ENCODE measurements at places on chromosomes 7 and 10.
A peak's percentile ranks its signal among the peaks of the same experiment; 100 is the strongest.

DNA sequence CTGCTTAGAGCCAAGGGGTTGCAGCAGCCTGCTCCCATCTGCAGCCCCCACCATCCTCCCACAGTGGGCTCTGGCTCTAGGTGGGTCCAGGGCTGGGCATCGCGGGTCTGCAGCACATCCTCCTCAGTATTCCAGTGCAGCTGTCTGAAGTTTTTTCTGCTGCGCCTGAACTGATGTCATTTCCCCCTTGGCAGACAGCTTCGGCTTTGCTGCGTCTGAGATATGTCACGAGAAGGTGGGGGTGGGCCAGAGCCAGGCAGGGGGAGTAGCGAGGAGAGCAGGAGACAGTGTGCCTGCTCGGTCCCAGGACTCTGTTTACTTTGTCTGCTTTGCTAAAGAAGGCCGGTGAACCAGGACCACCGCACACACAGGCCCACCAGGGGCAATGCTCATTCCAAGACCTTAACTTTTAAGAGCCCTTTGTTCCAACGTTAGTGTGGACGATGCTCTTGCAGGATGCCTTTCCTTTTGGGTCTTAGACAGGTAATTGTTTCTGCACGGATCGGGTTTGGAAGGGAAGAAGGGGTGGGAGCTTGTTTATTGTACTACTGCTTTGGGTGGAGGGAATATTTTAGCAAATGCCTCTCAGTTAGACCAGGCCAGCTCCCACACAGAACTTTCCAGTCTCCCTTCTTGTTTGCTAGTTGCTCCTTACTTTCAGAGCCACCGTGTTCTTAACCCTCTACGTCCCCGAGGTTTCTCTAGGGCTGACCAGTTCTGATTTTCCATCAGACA is 32.4 kb downstream of the WBP1L start:
- DNase-seq = no peak

GRCh38 chr10:117425974-117426566 is 50.8 kb upstream of the PDZD8 start:
- no peak for DNase-seq

GRCh38 chr7:142754681-142755575 is 5.7 kb downstream of the PRSS1 start:
- no peak for DNase-seq

DNA sequence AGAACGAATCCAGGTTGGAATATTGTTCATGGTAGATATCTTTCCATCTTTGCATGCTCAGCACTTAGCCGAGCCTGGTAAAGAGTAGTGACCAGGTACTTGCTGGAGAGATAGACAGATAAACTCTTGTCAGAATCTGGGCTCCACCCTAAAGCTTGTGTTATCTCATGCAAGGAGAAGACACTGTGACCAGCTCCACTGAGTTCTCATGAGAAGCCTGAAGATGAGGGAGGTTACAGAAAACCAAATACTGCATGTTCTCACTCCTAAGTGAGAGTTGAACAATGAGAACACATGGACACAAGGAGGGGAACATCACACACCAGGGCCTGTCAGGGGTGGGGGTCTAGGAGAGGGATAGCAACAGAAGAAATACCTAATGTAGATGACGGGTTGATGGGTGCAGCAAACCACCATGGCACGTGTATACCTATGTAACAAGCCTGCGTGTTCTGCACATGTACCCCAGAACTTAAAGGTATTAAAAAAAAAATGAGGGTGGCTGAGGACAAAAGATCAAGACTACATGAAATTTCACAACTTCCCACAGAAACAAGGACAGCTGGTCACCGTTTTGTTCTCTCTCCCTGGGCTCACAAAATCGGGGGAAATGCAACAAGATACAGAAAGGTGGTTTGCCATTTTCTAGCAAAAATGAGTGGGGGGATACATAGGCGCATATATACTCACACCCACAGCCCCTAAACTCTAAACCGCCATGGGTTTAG is 17.4 kb downstream of the DLG5 start:
- DNase-seq = no peak

- DNase-seq = no peak
These were observed 239.5 kb downstream of the PLXNA4 start for GRCh38 chr7:132336797-132337196.

DNA sequence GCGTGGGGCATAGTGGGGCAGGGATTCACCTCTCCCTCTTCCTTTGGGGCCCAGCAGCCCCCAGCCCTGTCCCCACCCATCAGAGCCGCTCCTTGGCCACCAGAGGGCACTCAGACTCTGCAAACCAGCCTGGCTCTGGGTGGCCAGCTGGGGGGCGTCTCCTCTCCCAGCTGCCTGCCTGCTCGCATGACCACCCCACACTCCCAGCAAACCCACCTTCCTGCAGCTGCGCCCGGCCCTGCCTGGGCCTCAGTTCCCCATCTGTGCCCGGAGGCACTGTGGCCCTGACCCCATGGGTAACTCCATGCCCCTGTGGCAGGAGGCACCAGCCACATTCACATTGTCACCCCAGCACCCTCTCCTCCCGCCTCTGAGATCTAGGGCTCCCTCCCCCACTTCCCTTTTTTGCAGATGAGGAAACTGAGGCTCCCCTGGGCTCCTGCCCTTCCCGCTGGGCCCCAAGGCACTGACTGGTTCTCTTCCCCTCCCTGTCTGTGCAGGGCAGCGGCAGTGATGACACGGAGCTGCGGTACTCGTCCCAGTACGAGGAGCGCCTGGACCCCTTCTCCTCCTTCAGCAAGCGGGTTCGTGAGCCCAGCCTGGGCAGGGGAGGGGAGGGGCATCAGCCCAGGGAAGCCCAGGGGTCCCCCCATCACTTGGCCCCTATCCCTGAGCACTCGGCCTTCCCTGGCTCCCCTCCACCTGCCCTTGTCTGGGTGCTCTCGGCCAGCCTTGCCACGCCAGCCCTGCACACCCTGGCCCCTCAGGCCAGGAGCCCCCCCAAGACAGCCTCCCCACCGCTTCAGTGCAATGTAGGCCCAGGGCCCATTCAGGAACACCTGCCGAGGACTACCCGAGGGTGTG is 6.9 kb upstream of the SH2B2 start:
- DNase-seq = no peak

DNA sequence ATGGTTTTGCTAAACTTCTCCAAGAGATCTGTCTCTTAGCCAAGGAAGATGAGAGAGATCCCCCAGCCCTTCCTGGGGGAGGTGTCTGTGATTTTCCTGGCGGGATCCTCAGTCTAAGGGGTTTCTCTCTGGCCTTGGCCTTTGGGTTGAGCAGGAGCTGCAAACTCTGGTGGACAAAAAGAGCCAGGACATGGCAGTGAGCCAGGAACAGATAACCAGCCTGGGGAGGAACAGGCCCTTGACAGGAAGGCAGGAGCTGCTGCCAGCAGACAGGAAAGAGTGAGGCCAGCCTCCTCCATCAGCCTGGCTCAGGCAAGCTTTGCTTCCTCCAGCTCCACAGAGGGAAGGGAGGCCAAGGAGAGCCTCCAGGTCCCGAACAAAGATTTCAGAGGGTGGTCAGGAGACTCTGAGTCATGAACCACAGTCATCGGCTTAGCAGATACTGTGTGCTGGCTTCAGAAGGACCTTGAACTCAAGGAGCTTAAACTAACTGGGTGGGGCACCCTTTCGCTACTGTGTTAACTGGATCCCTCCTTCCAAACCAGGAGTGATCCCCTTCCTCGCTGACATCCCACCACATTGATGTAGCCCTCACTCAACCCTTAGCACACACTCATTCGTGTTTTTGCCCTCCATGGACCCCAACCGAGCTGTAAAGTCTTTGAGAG is 34.7 kb downstream of the DDIT4 start:
- DNase-seq = no peak

DNA sequence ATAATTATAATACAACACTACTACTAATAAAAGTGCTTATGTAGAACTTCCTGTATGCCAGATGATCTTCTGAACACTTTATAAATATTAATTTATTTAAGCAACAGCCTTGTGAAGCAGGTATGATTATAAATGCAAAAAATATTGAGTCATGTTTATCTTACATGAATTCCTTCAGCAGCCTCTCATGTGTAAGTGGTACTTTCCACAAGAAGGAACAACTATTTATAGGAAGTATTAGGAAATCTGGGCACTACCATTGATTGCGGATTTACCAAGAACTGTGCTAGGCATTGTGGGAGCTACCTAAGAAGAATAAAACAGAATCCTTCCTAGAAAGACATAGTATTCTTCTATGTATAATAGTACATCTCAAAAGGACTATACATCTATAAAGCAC is 10.7 kb upstream of the STEAP4 start:
- DNase-seq = no peak

DNA sequence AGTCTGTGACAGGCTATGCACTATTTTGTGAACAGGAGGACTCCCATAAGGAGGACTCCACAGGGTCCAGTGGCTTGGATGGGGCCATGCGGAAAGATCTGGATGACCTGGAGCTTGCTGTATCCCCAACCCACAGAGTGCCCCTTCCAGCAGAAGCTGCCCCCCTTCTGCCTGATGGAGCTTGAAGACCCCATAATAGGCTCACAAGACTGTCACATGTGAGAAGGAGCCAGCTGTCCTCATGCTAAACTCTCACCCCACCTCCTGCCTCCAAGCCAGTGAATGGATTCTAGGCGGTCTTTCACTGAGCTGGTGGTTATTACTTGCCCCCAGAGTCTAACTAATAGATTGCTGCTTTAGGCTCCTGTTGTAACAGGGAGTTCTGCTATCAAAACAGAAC is 79.1 kb downstream of the XRCC2 start:
- no peak for DNase-seq

DNA sequence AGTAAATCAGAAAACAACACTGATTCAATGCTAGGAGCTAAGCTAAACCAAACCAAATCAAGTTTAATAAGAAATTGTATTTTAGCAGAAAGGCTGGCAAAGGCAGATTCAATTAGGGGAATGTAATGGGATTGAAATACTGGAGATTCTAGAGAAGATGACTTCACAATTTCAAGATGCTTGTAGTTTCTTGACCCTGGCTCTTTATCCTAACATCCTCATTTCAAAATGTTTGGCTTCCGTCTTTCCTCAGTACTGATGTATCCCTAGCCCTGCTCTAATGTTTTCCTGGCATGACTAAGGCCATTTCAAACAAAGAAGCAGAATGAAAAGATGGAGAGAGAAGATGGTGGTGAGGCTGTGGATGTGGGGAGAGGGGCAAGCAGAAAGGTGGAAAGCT is 2.7 kb upstream of the JCAD start:
- no peak for DNase-seq

GRCh38 chr10:70478191-70479164 is at the start of gene PALD1:
PALD1 (plus strand) TSS chr10:70478767; CDS start chr10:70525952, 47,185 bp downstream.
- DNase-seq = peak; percentile 58

DNA sequence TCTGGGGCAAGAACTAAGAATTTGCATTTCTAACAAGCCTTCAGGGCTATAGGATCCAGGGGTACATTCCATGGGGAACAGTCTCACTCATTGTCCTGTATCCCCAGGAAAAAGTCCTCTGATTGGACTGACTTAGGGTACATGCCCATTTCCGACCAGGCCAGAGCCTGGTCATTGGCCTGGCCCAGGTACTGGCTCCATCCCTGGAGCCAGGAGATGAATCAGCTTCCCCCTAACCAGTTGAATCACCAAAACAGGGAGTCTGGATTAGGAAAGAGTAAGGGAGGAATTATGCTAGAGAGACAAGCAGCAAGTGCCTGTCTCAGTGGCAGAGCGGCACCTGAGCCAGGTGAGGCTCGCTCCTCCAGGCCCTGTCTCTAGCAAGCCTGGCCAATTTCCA is 137.5 kb downstream of the FGFR2 start:
- DNase-seq = no peak

DNA sequence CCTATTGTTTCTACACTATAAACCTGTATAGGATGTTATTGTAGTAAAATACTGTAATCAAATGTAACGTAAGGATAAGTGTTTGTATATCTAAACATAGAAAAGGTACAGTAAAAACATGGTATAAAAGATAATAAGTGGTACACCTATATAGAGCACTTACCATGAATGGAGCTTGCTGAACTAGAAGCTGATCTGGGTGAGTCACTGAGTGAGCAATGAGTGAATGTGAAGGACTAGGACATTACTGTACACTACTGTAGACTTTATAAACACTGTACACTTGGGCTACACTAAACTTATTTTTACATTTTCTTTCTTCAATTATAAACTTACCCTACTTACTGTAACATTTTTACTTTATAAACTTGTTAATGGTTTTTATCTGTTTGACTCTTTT is 732.9 kb upstream of the LRRN3 start:
- DNase-seq = no peak

GRCh38 chr7:75024922-75025321 is 48.7 kb downstream of the RCC1L start:
- no peak for DNase-seq

GRCh38 chr10:127447197-127447596 is 101.9 kb upstream of the NPS start:
- DNase-seq = no peak

- DNase-seq = no peak
These were observed 188.7 kb downstream of the DNAJB6 start for GRCh38 chr7:157525491-157525915.

DNA sequence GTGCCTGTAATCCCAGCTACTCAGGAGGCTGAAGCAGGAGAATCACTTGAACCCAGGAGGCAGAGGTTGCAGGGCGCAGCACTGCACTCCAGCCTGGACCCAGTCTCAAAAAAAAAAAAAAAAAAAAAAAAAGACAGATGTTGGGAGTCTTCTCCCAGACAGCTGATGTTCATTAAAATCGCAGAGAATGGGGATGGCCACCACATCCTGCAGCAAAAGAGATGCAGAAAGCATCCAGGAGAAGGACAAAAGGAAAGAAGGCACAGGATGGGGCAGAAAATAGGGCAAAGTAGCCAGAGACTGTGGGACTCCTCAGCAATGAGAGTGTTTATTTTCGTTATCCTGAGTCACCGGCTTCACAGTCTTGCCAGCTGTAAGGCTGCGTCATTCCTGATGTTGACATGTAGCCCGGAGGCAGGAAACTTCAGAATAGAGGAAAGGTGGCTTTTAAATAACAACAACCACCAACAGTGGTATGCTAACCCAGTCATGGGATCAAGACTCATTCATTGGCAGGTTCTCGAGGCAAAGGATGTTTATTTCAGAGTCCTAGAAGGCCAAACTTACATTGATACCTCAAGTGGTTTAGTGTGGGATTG is 149.5 kb upstream of the SVIL start:
- no peak for DNase-seq

DNA sequence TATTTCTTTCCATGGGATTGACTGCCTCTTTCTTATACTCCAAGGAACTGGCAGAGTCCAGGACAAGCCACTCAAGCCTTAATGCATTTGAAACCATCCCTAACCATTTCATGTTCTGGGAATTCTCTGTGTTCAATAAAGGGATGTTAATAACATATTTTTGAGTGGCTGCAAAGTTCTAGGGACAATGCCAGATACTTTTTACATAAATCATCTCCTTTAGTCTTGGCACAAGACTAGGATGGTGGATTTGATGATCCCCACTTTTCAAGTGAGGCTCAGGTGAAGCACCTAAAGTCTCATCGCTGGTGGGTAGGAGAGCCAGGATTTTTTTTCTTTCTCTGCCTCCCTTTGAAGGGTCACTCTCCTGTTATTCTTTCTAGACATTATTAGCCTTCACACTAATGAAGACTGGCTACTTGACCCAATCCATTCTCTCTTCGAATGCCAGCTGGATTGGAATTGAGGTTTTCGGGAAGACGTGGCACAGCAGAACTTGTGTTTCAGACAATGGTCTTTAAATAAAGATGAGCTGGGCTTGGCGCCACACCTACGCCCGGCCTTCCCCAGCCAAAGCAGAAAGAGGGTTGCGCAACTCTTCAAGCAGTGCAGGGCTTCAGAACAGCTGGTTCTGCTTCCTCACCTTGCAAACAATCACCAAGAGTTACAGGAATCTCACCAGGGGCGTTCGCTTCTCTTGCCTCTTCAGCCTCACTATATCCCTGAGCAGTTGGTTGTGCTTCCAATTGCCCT is 73.8 kb upstream of the BMPER start:
- DNase-seq = peak; percentile 42

- DNase-seq = no peak
These were observed 11.3 kb upstream of the PNPLA8 start for GRCh38 chr7:108537229-108537628.

Data from NCI-H510A (cell line).